Pons (tissue), 1 donor: ENCODE measurements at places on chromosomes 1 and 21.
A peak's percentile ranks its signal among the peaks of the same experiment; 100 is the strongest.

GRCh38 chr1:238061967-238062613, 171.4 kb upstream of the ZP4 start:
- no peak for DNase-seq

- no peak for DNase-seq
Observed at GRCh38 chr1:8167936-8168335, 141.8 kb upstream of the ERRFI1 start.

GRCh38 chr1:187911820-187912219, 1083.1 kb downstream of the PLA2G4A start:
- DNase-seq, result no peak

- DNase-seq, result no peak
Observed at GRCh38 chr21:42560517-42561179, 47.0 kb downstream of the SLC37A1 start.

DNA sequence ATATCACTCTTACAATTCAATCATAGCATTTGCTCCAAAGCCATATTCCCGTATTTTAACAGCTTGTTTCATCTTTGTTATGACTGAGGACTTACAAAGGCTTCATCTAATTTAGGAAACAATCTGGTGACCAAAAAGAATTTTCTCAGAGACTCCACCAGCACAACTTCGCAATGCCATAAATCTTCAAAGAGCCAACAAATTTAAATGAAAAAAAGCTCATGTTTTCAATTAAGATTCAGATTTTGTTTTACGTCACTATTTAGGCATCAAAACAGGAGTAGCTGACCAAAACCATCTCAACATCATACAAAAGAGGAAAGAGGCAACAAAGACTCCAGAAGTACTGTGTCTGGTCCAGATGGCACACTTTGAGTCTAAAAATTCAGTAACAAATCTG, 373.3 kb downstream of the TTLL7 start:
- DNase-seq, result no peak

- no peak for DNase-seq
Observed at GRCh38 chr1:204114606-204115005, 37.2 kb downstream of the ETNK2 start.

- peak; percentile 55 for DNase-seq
Observed at GRCh38 chr1:48750109-48750508, 26.6 kb downstream of the BEND5 start.

DNA sequence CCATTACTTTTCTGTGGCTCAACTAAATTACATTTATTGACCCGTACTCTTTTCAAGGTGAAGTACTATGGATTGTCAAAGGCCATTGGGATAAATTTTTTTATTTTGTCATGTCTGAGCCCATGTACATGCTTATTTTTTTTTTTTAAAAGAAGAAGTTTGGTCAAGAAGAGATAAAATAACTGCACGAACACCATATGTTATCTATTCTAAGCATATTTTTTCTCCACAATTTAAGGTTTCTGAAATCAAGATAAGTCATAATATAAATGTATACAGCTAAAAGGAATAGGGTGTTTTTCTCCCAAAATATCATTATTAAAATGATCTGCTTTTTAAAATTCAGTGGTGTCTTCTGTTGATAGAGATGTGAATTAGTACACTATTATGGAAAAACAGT, 35.0 kb upstream of the SH2D1B start:
- DNase-seq, result no peak

- no peak for DNase-seq
Observed at GRCh38 chr1:28338897-28339296, 10.1 kb downstream of the MED18 start.

- peak; percentile 43 for DNase-seq
Observed at GRCh38 chr1:227268943-227269342, 49.3 kb downstream of the CDC42BPA start.

DNA sequence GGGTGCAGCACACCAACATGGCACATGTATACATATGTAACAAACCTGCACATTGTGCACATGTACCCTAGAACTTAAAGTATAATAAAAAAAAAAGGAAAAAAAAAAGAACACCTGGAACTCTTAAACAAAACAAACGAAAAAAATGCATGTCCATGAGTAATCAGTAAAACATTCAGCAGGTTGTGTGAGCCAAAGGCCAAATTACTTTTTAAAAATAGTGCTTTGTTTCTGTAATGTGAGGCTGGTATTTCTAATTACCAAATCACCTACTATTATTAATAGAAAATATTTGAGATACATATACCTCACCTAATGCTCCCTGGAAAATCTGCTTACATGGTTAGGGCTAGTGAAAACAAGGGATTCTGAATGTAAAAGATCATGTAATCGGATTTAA, 294.4 kb upstream of the NR5A2 start:
- DNase-seq, result no peak

DNA sequence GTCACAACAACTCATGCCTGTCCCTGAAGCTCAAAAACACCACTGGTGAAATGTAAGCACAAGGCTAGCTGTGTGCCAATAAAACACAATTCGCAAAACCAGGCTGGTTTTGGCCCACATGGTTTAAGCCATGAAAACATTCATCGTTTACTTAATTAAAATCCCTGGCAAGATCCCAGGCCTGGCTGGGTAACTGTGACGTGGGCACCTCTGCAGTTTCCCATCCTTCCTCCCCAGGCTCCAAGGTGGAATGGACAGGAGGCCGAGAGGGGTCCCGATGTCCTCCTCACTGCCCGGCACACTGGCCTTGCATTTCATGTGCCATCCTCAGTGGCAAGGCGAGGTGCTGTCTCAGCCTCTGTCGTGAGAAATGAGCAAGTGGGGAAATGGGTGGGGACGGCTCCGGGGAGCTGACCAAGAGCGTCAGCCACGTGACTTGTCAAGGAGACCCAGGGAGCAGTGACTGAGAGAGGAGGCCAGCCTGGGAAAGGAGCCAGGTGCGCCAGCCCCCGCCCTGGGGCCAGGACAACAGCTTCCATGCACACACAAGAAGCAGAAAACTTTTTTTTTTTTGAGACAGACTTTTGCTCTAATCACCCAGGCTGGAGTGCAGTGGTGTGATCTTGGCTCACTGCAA, 153.1 kb upstream of the RAB4A start:
- no peak for DNase-seq

DNA sequence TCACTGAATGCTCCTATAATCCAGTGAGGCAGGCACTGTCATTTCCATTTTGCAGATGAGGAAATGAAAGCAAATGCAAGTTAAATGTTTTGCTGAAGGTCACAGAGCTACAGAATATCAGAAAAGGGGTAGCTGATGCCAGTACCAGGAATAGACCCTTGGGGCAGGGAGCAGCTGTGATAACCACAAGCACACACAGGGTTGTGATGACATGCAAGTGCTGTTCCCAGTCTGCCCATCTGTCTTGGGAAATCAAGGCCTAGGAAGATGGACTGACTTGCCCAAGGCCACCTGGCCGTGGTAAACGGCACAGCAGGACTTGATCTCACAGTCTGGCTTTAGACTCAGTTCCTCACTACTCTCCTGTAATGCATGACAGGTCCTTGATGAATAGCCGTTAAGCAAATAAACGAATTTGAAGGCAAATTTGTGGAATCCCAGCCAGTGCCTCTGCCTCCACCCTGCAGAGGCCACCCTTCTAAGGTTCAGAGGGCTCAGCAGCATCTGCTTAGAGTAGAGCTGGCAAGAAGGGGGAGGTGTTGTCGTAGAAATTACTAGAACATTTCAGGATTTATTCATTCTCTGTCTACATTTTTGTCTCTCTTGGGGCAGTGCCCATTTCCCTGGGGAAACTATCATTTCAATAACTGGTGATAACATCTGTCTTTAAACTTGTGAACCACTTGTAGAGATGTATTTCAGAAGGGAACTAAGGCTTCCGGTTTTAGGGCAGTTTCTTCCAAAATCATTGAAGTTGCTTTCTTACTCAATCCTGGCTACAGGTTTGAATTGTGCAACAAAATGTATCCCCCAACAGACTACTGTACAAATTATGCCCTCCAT, 53.2 kb upstream of the MRPS6 start:
- DNase-seq, result peak; percentile 48
